Fibroblast of mammary gland (primary cell): ENCODE measurements at places on chromosomes 12 and 14.

GRCh38 chr14:50545618-50546017 lies 13.2 kb upstream of the MAP4K5 start:
- no peak for DNase-seq

GRCh38 chr12:26277506-26278246 lies 82.3 kb downstream of the SSPN start:
- peak; percentile 65 for DNase-seq

- no peak for DNase-seq
These were observed 45.5 kb downstream of the CHGA start for GRCh38 chr14:92968291-92969020.

- DNase-seq = no peak
These were observed 19.0 kb upstream of the CLEC2A start for GRCh38 chr12:9951026-9951675.

GRCh38 chr14:30299915-30300314 lies 259.0 kb upstream of the G2E3 start:
- no peak for DNase-seq

GRCh38 chr12:116434155-116435011 lies 124.8 kb upstream of the MAP1LC3B2 start:
- DNase-seq = peak; percentile 92

GRCh38 chr12:76588881-76589565 lies 29.5 kb upstream of the OSBPL8 start:
- peak; percentile 94 for DNase-seq

GRCh38 chr12:40104461-40105264 lies 1.2 kb downstream of the SLC2A13 start:
- no peak for DNase-seq

DNA sequence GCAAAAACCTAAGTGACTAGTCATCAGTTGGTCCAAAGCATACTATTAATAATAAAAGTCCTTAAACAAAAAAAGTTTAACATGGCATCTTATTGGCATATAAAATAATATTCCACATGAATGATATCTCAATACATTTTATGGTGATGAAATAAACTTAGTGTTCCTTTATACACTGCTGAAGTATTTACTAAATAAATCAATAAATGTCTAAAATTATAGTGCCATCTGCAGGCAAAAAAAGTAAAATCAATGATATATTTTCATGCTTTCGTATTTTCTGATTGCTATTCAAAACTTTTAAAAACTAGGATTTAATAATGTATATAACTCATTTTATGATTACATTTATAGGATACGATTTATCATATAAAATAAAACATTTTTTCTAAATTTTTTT lies 30.5 kb downstream of the PUS7L start:
- DNase-seq = peak; percentile 8

- DNase-seq = peak; percentile 63
These were observed 19.4 kb downstream of the LMO3 start for GRCh38 chr12:16586350-16587109.

DNA sequence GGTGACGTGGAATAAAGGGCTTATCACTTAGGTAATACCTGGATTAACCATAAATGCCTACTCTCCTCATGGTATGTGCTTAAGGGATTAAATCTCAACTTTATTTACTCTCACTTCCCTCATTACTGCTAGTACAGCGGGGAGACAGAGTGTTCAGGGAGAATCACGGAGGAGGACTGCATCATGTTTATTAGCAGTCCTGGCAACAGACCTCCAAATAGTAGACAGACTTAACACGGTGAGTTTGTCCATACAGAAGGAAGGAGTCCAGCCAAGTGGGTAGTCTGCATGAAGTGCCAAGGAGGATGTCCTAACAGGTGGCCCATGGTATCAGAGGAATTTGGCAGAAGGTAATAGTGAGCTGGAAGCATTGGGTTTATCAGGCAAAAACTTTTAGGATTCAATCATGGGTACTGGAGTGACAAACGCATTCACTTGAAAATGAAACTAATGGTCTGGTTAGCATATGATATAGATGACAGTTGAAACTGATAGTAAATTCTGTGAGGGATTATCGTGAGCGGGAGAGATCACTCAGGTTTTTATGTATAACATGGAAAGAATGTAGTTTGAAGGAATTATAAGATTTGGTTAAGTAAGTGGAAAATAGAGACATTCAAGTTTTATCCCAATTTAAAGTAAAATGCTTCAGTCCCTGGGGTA lies 471.8 kb downstream of the TMEM117 start:
- no peak for DNase-seq

DNA sequence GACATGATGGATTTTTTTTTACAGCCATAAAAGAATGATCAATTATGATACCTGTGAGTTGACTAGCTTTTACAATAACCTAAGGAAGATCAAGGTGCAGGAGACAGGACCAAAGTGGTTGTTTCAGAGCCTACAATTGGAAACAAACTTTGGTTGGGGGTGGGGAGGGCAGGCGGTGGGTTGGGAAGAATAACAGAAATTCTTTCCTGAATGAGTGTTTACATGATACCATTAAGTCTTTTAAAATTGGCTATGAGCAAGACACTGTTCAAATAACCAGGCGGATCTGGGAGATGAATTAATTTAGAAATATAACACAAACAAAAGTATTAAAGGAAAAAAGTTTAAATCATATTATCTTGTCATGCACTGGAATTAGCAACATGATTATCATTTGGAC lies 7.2 kb downstream of the NFYB start:
- DNase-seq = no peak

DNA sequence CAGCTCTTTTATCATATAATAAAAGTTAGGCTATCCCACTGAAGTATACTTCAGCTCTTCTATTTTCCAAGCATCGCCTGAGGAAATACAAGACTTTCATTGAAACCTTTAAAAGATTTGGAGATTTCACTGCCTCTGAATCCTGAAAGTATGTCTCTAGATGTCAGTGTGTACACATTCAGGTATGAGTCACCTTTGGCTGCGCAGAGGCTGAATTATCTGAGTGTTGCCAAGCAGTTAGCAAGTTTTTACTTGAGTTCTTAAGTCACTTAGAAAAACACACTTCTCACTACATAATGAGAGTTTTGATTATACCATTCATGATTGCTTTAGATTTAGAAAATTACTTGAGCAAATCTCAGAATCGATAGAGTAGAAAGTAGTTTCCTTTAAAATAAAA lies 210.3 kb downstream of the TMTC2 start:
- peak; percentile 40 for DNase-seq

GRCh38 chr12:62164036-62164435 lies 96.2 kb upstream of the USP15 start:
- DNase-seq = peak; percentile 43

DNA sequence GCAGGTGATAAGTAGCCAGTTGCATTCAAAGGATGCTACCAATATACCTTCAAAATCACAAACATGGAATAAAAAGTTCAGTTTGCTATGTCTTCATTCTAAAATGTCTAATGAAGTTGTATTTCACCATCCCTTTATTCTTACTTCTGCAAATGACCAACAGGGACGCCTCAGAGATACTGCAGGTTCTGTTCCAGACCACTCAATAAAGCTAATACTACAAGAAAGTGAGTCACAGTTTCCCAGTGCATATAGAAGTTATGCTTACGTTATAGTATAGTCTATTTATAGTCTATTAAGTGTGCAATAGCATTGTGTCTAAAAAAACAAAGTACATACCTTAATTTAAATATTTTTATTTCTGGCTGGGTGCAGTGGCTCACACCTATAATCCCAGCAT lies 29.3 kb upstream of the EIF5 start:
- no peak for DNase-seq

DNA sequence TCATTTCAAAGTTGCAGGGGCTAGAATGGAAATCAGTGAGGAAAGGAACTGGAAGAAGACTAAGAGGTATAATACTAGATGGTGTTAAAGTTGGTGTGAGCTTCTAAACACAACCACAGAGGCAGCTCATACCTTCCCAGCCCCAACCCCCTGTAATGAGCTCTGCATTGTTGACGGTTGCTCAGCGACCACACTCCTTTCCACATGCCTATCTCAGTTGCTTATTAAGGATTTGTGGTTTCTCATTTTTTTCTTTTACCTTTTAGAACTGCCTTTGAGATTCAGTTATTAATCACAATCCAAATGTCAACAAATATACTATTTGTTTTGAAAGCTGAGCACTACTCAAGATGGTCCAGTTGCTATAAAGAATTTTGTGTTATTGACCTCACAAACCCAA lies 62.1 kb upstream of the KIF21A start:
- no peak for DNase-seq

- peak; percentile 54 for DNase-seq
These were observed 46.4 kb downstream of the STXBP6 start for GRCh38 chr14:25003537-25003936.

DNA sequence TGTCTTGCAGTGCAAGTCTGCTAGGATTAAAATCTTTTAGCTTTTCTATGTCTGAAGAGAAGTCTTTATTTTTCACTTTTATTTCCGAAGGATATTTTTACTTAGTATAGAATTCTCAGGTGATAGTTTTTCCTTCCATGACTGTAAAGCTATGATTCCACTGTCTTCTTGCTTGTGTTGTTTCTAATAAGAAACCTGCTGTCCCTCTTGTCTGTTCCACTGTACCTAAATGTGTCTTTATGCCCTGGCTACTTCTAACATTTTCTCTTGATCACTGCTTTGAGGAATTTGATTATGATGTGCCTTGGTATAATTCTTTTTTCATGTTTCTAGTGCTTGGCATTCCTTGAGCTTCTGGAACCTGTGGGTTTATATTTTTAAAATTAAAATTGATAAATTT lies 228.7 kb downstream of the CACNA1C start:
- DNase-seq = no peak

GRCh38 chr14:39423793-39424192 lies 8.4 kb downstream of the FBXO33 start:
- no peak for DNase-seq

DNA sequence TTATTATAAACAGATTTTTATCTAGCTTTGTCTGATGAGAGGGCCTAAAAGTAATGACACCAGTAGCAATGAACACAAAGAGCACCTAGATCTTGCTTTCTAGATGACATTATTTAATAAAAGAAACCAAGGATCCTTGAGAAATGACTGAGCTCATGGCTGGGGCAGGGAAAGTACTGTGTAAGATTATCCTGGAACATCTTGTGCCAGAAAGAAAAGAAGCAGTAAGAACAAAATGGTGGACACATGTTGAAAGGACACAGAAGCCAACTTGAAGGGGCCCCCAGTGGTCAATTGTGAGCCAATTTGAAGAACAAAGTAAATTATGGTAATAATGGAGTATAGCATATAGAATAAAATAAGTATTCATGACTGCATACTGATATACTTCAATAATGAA lies 10.0 kb downstream of the IFNG-AS1 start:
- DNase-seq = no peak
